Stromal cell of bone marrow (primary cell): ENCODE measurements at places on chromosomes 6 and 20.

DNA sequence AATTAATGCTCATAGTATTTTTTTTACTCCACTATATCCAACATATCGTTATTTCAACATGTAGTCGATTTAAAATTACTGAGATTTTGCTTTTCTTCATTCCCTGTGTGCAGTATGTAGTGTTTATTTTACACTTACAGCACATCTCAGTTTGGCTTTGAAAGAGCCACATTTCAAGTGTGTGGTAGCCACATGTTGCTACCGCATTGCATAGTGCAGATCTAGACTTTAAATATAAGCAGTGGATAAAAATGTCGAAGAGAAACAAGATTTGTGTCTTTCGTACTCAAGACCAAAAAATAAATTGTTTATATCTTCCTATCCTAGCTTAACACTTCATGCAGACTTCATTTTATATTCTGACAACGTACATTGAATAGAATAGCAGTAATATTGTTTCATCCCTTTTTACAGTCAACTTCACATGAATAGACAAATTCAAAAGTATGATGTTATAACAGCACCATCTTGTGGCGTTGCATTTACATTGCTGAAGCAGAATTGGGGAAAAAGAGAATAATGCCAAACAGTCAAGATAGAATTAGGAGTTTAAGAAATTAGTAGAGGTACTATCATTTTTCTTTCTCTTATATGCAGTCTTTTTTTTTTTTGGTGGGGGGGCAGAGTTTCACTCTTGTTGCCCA is 29.9 kb downstream of the FBXO5 start:
- peak; percentile 25 for DNase-seq

- DNase-seq, result no peak
Measured at GRCh38 chr20:7347409-7347808, 579.9 kb downstream of the BMP2 start.

DNA sequence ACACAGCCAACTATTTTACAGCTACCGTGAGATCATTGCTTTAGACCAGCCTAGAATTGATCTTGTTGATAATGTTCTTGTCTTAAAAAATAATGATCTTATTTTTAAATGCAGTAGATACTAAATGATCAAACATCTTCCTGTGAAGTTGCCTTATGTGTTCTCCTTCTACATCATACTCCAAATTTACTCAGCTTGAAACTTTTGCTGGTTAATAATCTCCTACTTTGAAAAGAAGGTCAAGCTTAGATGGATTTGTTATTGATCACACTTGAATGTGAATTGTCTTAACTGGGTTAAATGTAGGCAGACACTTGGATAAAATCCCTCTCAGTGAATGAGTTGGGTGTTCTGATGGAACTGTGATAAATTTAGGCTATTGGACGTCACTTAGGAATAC is 91.9 kb downstream of the HAO1 start:
- DNase-seq, result no peak

GRCh38 chr6:9527679-9528286 is 887.1 kb downstream of the TFAP2A start:
- DNase-seq, result no peak

DNA sequence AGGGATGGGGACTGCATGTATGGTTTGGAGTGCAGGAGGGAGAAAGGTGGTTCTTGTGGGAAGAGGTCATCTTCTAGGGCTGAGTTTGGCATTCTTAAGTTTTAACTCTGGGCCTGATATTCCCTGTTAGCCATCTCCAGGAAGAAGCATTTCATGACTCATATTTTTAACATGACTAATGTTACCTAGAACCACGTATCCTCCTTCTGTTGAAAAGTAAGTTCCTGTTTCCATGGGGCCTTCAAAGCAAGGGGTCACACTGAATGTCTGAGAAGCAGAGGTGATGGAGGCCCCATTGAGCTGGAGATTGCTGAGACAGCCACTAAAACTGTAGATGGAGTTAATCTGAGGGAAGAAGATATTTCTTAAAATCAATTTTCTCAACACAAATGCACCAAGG is 30.2 kb downstream of the FAM229B start:
- no peak for DNase-seq

- DNase-seq, result peak; percentile 37
Measured at GRCh38 chr6:21831521-21832291, 238.2 kb downstream of the SOX4 start.

DNA sequence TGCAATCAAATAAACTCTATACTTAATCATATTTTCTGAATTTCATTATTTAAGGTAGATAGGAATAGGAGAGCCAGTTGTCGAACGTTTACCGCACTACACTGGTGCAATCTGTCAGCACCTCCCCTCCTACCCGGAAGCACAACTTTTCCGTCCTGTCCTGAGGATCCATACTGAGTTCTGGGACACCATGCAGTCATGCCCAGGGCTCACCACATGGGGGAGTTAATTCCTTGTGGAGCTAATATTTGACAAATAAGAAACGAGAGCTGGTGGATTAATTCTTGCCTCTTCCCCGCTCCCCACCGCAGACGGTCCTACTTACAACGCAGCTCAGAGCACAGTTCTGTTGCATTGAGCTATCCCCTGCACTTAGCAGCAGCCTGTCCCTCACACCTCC is 107.7 kb upstream of the RALGAPA2 start:
- DNase-seq, result no peak

- no peak for DNase-seq
Measured at GRCh38 chr6:52103623-52104022, 16.2 kb upstream of the PKHD1 start.

DNA sequence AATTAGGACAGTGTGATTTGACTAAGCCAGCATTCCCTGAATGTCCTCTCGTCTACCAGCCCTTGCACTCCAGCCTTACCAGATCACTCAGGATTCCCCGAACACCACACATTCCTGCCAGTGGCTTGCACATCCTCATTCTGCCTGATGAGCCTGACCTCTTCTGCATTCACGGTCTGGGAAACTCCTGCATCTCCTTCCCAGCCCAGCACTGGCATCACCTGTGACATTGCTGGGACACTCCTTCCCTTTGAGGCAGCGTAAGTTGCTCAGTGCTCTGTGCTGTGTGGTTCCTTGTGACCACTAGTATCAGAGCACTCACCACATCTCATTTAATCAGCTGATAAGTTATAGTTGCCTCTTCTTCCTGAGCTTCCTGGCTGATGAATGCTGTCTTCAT is 17.3 kb downstream of the NCOA7 start:
- no peak for DNase-seq

DNA sequence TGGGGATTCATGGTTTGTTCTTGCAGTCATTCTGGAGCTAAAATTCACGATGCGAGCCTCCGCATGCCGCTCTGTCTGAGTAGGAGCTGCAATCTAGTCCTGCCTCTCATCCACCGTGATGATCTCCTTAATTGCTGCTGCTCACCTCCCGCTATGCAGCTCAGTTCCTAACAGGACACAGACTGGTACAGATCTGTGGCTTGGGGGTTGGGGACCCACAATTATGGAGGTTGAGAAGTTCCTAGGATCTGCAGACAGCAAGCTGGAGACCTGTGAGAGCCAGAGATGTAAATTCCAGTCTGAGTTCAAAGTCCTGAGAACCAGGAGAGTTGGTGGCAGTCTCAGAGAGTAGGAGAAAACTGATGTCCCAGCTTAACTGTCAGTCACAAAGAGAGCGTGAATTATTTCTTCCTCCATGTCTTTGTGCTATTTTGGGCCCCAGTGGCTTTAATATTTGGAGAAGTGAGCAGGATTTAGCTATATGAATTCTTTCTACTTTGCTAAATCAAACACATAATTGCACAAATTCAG is 378.7 kb upstream of the MAN1A1 start:
- DNase-seq, result no peak

DNA sequence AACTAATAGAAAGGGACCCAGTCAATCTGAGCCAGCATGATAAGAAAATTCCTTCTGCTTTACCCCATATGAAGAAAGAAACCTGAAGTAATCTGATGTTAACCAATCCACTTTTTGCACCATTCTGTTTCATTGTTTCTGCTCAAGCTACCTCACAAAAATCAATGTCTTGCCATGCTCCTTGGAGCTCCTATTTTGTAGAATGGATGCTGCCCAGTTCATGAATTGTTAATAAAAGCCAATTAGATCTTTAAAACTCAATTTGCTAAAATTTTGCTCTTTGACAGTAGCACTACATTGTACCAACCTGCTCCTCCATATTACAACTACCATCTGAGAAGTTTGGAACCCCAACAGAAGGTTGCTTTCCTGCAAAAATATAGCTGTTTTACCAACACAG is 116.2 kb upstream of the GPR6 start:
- no peak for DNase-seq

DNA sequence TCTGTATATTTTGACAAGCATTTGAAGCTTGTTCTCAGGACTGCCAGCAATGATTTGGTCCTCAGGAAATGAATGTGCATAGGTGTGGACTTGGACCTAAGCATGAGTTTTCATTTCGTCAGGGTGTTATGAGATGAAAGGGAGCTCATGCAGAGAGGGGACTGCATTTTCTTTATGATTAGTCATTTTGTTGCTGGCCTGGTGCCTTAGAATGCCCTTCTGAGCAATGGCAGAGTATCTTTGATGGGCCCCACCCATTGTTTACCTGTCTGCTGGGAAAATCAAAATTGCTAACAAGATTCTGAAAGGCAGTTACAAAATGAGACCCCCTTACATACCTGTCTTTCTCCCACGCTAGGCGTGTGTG is 51.5 kb upstream of the MTHFD1L start:
- no peak for DNase-seq

GRCh38 chr20:44176833-44177534 is 10.0 kb downstream of the JPH2 start:
- DNase-seq, result no peak

DNA sequence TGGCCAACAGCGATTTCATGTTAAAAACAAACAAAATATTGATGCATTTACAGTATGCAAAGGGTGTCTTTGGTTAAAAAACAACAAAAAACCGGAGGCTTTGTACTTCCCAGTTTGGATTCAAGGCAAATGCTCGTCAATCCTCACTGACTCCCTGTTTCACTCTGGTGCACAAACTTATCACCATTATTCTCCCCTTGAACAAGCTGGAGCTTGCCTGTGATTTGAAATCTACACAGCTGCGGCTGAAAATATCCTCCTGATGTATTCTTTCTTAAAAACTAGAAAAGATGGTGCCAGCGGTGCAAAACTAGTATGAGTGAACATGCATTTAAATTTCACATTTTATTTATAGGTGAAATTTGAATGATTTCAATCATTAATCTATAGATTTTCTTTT is 3.3 kb downstream of the PERP start:
- DNase-seq, result no peak

- no peak for DNase-seq
Measured at GRCh38 chr6:149646599-149646998, 1.9 kb downstream of the KATNA1 start.

DNA sequence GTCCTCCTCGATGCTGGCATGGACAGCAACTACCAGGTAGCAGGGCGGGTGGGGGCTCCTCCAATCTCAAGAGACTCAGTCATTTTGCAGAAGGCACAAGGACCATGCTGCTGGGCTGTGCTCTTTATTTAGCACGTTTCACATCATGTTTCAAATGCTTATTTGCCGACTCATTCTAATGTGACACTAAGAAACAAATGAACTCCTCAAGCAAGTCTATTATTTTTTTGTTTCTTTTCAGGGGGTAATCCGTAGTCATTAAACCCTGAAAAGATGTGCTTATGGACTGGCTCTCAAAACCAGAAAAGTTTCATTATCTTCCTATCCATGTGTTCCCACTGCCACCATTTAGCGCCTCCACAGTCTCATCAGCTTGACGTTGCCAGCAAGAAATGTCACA is 92.9 kb downstream of the ANKS1A start:
- DNase-seq, result no peak
